ENCODE measurements at places on chromosomes 7 and 10. TPM values are rescaled to one million over a fixed set of nuclear protein-coding genes. Genes with fewer than 3 reads are reported as not detected.

- DNase-seq: no peak
These were observed 9.4 kb downstream of the SLC35B4 start for GRCh38 chr7:134307320-134307719.

DNA sequence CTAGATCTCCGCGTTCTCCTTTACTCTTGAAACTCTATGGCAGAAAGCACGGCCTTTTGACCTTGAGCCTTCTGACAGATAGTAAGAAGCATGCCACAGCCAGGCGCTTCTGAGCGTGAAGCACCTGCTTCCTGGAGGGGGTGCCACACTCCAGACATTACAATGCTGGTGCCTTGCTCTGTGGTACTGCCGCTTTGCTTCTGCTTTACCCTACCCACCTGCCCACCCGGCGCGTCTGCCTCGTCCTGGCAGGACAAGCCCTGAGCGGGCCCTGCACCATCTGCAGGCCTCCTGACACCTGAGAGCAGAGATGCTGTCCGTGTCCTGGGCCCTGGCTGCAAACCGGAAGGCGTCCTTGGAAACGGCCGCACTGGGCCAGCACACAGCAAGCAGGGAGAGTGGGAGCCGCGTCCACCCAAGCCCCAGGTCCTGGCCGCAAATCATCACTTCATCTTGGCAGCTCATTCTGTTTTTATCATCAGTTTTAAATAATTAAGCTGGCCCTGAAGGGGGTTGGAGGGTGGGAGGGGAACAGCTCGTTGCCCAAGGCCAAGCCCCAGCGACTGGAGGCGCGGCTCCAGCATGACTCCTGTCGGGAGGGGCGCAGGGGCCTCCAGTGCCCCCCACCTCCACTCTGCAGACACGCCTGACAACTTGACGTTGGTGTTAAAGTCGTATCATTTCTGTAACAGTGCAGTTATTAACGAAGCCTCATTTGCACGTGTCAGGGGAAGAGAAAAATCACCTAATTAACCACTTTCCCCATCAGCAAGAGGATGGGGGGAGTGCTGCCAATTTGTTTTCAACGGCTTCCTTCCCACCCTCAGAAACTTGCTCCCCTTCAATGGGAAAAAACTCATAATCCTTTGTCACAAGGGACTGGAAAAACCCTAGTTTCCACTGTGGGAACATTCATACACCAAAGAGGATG is 132.2 kb downstream of the MAD1L1 start:
- DNase-seq: no peak

- DNase-seq: peak; percentile 23
These were observed 162.5 kb downstream of the DNAJB6 start for GRCh38 chr7:157499121-157499834.

DNA sequence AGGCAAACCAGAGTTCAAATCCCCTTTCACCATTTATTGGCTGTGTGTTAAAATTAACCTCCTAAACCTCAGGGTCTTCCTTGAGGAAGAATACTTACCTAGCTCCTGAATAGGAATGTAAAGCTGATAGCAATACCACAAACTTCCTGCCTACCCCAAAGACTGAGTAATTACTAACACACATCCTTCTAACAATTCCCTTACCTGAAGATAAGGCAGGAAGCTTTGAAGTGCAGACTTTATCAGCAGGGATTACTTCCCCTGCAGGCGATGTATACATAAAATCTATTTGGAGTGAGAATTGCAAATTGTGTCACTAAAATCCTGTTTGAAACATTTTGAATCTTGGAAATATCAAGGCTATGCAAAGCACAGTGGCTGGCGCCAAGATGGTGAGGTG is 21.2 kb downstream of the EVX1 start:
- no peak for DNase-seq

The SLC39A12 gene
- not detected for total RNA-seq

The MMP21 gene
- total RNA-seq: not detected

Data from Right ventricle myocardium superior (tissue), 1 donor.